CD4-positive, alpha-beta T cell treated with Interleukin-17A for 1 hour (primary cell): ENCODE measurements at places on chromosomes 1 and 21.

DNA sequence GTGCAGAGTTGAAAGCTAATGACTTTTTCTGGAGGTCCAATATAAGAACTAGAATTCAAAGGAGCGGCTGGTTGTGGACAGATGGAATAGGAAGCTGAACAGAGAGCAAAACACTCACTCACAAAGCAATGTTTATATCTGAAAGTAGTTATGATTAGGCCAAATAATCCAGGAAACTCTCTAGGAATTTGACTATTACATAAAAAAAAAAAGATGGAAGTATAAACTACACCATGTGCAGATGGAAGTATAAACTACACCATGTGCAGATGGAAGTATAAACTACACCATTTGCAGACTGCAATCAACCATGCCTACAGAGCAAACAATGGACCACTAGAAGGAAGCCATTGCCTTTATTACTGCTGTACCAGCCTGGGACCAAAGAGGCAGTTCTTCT is 771.1 kb downstream of the BRINP3 start:
- DNase-seq = no peak

- no peak for DNase-seq
Measured at GRCh38 chr1:50562106-50562505, 138.9 kb upstream of the DMRTA2 start.

- no peak for DNase-seq
Measured at GRCh38 chr1:22794647-22795365, 84.2 kb downstream of the EPHB2 start.

DNA sequence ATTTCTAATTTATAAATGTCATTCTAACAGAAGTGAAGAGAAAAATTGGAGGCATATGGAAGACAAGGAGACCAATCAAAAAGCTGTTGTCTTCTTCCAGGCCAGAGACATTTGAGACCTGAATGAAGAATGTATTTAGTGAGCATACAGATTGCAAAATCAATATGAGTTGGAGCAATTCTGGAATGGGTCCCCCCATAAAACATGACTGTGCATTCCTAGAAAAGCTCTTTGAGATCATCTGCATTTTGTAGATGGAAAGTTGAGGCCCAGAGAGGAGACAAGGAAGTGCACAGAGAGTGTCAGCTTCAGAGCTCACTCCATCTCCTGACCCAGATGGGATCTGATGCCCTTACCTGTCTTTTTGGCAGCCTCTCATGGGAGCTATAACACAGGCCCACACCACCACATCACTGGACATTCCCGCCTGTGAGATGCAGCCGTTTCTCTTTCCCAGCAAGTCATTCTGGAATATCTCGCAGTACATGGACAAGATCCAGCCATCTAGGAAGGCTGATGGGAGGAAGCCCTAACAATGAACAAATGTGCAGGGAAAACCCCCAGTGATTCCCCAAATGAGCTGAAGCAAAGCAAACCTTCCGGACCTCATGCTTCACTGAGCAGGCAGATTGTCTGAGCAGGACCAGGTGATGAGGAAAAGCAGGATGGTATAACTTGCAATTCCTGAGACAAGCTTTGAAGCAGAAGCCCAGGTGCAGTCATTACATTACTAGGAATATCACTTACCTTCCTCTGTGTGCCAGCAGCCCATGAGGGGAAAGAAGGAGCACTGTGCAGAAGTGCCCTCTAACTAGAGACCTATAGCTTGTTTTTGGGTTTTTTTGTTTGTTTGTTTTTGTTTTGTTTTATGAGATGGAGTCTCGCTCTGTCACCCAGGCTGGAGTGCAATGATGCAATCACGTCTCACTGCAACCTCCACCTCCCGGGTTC is 445.6 kb downstream of the PLPP3 start:
- no peak for DNase-seq

- DNase-seq = no peak
Measured at GRCh38 chr1:93669369-93669768, 12.3 kb downstream of the BCAR3 start.

DNA sequence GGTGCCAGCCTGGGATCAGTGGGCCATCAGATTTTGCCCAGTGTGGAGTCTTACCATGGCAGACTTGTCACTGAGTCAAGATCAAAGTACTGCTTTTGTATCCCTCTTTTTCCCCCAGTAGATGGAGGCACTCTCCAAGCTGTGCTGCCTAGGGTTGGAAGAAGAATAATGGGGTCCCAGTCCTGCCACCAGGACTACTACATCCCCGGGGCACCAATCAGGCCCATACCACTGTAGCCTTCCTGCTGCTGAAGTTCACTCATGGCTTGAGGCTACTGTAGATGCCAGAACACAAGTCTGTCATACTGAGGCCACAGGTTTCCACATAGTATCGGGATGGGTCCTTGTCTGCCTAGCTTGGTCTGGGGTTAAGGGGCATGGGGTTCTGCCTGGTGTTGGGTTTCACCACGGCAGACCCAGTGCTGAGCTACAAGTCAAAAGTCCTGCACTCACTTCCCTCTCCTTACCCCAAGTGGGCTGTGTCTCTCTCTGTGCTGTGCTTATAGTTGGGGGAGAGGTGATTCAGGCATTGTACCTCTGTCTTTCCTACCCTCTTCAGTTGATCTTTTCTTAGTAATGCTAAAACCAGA is 53.4 kb downstream of the PKN2 start:
- no peak for DNase-seq

GRCh38 chr1:18726368-18726767 is 95.7 kb downstream of the PAX7 start:
- no peak for DNase-seq
